Effector memory CD4-positive, alpha-beta T cell (primary cell): ENCODE measurements at places on chromosomes 5 and 9.
A peak's percentile ranks its signal among the peaks of the same experiment; 100 is the strongest.

GRCh38 chr9:92425474-92425873 lies 1.2 kb upstream of the OMD start:
- no peak for DNase-seq

GRCh38 chr5:111511831-111512374 lies 432 bp downstream of the STARD4 start:
- DNase-seq, result no peak

DNA sequence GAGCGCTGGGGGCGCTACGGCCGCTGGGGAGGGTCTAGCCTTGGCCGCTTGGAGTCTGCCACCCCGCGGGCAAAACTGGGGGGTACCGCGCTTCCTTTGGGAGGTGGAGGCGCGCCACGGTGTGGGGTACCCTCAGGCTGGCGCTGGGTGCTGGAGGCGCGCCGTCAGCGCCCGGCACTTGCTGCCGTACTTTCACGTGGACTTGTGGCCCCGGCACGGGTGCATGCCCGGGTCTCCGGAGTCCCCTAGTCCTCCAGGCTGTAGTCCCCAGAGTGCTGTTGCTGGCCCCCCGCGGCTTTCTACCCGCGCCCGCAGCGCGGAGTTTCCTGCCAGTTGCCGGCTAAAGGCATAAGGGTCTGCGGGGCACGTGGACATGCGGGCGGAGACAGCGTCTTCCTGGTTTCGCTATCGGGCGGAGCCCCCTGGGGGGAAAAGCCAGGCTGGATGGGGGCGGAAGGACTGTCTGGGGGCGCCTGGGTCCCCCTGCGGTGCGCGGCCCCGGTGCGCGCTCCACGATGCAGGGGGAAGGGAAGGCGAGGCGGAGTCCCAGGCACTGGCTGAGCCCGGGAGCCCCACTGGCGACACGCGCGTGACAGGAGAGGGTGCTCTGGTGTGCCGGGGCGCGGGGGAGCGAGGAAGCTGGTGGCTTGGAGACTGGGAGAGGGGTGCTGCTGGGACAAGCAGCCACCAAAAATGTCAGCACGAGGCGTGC lies 666 bp downstream of the PPARGC1B start:
- peak; percentile 8 for DNase-seq

DNA sequence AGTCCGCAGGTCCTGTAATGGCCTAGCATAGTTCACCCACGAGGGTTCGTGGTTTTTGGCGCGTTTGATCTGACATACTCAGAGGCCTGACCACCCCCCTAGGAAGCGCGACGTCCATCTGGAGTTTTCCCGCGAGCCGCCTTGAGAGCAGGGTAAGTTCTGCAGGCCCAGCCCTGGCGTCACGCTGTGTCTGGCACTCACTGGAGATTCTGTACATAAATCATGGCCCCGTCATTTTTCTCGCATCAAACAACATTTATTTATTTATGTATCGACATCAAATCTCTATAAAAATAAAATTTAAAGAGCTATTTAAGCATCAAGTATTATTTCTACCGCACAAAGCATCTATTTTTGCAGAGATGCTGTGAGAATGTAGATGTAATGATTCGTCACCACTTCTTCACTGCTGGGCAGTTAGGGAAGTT lies 437 bp upstream of the TRIM41 start:
- no peak for DNase-seq

- no peak for DNase-seq
Measured at GRCh38 chr5:171924493-171925122, 81.8 kb downstream of the FBXW11 start.

DNA sequence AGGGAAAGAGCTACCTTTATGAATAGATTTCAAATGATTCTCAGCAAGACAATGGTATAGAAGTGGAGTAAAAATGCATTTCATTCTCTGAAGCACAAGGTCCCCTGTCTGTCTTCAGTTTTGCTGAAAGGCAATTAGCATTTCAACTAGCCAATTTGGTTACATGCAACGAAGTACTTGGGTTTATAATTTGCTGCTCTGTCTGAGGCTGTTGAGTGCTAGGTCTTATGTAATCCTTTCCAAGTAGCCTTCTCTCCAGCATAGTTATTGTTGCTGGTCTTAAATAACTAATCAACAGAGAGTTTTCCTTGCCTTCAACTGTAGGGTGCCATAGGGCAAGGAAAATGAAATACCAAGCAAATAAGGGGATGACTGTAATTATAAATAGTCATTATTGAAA lies 4.5 kb downstream of the ADGRV1 start:
- DNase-seq, result no peak

- DNase-seq, result no peak
Measured at GRCh38 chr9:88722753-88723152, 187.8 kb downstream of the NXNL2 start.

GRCh38 chr5:175896301-175897040 lies 25.1 kb downstream of the CPLX2 start:
- no peak for DNase-seq

GRCh38 chr9:84993105-84993504 lies 323.6 kb downstream of the NTRK2 start:
- no peak for DNase-seq

GRCh38 chr9:87910821-87911220 lies 6.9 kb upstream of the SPATA31C1 start:
- no peak for DNase-seq

- DNase-seq, result no peak
Measured at GRCh38 chr9:14348123-14348372, 34.1 kb upstream of the NFIB start.

- no peak for DNase-seq
Measured at GRCh38 chr9:79224672-79225433, 346.9 kb upstream of the TLE4 start.

GRCh38 chr5:863244-863805 lies 12.5 kb upstream of the ZDHHC11 start:
- no peak for DNase-seq

DNA sequence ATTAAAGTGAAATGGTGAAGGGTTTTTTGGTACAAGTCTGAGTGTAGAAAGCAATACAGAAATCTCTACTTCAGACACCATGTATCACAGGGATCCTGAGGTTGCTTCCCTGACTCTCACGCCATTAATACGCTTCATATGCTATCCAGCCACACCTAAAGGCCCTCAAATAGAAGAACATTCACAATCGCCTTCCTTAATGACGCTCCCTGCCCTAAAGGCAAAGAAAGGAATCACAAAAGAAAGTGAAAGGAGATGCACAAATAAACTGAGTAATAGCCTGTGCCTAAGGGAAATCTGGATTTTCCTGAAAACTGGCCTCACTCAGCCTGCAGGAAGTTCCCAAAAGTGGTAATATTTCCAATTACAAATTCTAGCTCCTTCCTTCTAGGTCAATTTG lies 1002.7 kb upstream of the DMAC1 start:
- DNase-seq, result no peak

DNA sequence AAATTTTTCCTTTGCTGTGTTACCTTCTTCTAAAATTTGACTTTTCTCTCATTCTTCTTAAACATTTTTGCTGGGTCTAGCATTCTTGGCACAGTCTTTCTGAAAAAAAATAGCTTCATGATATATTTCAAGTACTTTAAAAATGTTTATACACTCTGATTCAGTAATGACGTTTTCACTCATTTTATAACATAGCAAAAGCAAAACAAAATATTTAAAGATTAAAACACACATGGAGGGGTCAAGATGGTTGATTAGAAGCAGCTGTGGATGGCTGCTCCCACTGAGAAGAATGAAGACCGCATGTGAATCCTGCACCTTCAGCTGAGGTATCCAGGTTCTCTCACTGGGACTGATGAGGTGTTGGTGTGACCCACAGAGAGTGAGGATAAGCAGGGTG lies 188.2 kb downstream of the SGCD start:
- DNase-seq, result no peak

- no peak for DNase-seq
Measured at GRCh38 chr5:80655231-80655774, 520 bp upstream of the DHFR start.

DNA sequence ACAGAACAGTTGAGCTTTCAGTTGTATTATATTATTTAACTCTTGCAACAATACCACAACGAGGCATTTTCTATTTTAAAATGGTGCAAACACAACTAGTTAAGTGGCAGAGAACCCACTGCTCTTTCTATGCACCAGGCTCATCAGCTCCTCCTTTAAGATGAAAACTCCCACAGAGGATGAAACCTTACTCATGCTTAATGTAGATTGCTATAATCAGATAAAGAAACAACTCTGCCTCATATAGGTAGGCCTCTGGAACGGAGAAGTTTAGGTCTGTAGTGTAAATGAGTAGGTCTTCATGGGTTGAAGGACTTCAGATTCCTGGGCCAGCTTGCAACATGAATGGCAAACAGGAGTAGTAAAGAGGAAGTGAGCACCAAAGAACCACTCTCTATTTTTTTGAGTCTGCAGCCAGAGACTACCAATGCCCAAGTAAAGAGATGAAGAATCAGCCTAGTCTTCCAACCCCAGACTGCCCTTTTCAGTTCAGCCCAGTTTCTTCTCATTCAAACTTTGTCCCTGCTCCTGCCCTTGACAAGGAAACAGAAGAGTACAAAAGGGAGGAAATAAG lies 33.9 kb downstream of the HACD4 start:
- DNase-seq, result no peak

DNA sequence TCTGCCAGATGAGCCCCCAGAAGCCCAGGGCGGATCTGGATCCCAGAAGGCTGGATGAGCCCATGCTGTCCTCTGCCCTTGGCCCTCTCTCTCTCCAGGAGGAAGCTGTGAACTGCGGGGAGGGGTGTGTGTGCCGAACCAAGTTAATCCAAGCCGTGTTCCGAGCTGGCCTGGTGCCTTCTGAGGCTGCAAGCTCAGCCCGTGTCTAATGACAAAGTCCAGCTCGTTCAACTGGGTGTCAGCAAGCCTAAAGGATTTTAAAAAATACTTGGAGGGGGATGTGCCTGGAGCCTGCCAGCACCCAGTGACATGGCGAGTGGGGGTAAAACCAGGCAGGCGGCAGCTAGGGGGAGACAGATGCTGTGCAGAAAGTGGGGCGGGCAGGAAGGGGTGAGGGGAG lies 8.0 kb downstream of the STC2 start:
- no peak for DNase-seq

DNA sequence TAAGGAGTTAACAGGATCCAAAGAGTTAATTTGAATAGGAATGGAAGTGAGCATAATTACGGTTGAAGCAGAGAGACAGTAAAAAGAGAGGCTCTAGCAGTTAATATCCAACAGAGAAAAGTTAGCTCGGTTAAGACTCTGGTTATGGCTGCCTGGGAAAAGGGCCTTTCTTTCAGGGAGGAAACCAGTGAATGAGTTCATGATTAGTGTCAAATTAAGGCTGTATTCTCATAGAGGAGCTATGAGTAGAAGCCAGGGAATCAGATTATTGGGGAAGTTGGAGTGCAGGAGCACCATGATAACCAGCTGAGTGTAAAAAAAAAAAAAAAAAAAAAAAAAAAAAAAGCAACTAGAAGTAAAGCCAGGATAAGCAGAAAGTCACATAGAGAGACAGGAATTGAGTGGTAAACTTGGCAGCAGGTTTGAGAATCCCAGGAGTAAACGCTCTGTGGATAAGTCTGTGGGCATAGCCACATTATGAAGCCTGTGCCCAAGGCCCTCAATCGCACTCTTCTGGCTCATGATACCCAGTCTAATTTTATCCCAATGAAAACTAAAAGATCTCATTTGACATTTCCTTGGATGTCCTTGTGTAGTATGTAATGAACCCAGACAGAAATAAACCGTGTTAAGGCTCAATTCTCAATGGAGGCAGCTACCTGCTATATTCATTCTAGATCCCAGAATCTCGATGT lies 372.6 kb upstream of the MPDZ start:
- DNase-seq, result no peak

GRCh38 chr5:43418561-43418960 lies 6.4 kb upstream of the CCL28 start:
- DNase-seq, result no peak

- DNase-seq, result no peak
Measured at GRCh38 chr5:140213370-140213983, 38.5 kb downstream of the CYSTM1 start.

DNA sequence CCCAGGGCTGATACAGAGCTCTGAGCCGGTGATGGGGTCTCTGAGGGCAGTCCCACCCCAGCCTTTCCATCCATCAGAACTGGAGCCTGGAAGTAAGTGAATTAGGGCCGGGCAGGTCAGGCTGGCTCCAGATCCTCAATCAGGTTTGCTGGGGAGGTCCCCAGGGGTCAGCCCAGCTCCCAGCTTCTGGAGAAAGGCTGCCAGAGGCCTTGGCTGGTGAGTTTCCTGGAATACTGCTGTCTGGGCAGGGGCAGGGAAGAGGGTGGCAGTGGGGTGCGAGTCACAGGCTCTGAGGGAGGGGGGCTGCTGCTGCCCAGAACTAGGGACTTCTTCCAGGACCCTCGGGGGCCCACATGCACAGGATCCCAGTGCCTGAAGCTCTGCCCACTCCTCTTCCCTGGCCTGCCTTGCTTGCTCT lies 200.6 kb upstream of the MVB12B start:
- no peak for DNase-seq

GRCh38 chr9:93958819-93959682 lies 3.9 kb upstream of the BARX1 start:
- DNase-seq, result no peak

DNA sequence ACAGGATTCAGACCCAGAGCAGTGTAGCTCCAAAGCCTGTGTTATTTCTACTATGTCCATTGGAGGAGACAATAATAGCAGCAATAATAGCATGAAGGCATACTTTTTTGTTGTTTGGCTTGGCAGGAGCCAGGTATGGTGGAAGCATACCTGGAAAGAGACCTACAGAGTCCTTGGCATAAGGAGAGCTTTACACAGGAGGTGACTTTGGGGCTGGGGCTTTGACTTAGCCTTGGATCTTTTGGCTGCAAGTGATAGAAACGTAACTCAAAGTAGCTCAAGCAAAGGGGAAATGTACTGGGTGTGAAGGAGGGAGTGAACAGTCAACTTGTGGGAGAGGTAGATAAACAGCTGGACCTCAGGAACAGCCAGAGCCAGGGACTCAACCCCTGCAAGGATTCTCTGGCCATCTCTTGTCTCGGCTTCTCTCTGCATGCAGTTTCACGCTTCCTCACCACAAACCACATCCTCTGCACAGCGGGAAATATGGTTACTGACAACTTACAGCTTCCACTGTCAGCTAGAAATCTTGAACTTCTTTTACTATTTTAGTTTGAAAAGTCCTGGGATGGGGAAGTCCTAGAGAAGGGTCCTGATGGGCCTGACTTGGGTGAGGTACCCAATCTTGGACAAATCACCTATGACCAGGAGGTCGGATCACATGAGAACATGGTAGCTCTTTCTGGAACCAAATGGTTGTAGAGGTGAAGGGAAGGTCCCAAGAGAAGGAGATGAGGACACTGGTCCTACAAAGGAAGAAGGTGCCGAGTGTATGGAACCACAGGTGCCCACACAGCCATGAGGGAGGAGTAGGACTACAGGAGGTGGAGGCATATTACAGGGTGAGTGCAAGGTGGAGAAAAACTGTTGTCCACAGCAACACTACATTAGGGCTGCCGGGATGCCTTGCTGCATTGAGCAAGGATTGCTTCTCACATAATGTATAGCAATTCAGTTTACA lies 47.0 kb upstream of the TGFBR1 start:
- peak; percentile 56 for DNase-seq

- no peak for DNase-seq
Measured at GRCh38 chr5:117065161-117065560, 490.5 kb upstream of the SEMA6A start.

- DNase-seq, result no peak
Measured at GRCh38 chr5:170537451-170538095, 33.8 kb downstream of the KCNIP1 start.

- DNase-seq, result no peak
Measured at GRCh38 chr5:14208071-14209021, 65.2 kb downstream of the TRIO start.
